Mucosa of gallbladder (tissue), 1 donor: ENCODE measurements at places on chromosomes 12 and 14. TPM values are rescaled to one million over a fixed set of nuclear protein-coding genes. Genes with fewer than 3 reads are reported as not detected.

GRCh38 chr12:47732504-47732903 lies 7.2 kb upstream of the ENDOU start:
- DNase-seq, result no peak

DNA sequence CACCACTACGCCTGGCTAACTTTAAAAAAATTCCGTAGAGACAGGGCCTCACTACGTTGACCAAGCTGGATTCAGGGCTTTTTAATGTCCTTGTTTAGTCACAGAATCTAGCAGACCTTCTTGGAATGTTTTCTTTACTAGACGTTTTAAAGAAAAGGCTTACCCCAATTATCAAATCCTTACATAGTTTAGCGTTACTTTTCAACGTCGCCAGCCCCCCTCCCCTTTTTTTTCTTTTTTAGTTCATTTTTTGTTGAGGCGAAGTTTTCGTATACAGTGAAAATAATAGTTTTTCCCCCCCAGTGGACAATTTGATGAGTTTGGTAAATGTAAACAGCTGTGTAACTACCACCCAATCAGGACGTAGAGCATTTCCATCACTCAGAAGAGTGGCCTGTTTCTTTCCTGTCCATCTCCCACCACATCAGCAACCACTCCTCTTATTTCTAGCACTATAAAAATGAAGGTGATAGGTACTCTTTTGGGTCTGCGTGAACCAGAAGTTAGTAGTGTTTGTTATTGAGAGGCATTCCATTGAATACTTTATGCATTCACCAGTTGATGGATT lies 753 bp upstream of the DLGAP5 start:
- DNase-seq, result no peak

GRCh38 chr12:120725659-120726509 lies at the start of gene ACADS:
Gene ACADS, plus strand, starts transcription at chr12:120725826. Its CDS starts 60 bp downstream, at chr12:120725886.
- peak; percentile 91 for DNase-seq

DNA sequence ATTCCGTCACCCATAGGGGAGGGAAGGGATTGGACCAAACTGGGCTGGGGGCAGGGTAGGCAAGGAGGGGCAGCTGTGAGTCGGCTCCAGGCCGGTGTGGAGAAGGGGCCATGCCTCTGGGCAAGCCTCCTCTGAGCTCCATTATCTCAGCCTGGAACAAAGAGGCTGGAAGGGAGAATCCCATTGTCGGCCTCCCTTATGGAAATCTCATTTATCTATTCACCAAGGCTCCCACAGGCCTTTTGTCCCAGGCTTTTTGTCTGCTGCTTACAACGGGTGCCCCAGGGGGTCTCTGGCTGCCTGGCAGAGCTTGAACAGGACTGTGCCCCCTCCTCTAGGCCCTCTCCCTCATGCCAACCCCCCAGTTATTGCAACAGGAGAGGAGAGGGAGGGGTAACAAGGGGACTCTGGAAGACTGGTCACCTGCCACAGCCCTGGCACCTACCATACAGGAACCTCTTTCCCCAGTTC lies 19.5 kb downstream of the FIGNL2 start:
- no peak for DNase-seq

Gene ESR2
- 0.26 TPM for total RNA-seq
